Suprapubic skin (tissue), 4 donors: ENCODE measurements at places on chromosomes 5 and 9.

- H3K4me3 ChIP-seq, result no peak overlapping the region
- DNase-seq, result no peak
- H3K4me1 ChIP-seq, result peaks cover 18% of the 10 kb centered on the region
- no peaks in the 10 kb centered on the region for H3K36me3 ChIP-seq
- no peak overlapping the region for H3K27ac ChIP-seq
- no peaks in the 10 kb centered on the region for H3K27me3 ChIP-seq
Measured at GRCh38 chr9:98187926-98188325, 4.5 kb downstream of the CORO2A start.

DNA sequence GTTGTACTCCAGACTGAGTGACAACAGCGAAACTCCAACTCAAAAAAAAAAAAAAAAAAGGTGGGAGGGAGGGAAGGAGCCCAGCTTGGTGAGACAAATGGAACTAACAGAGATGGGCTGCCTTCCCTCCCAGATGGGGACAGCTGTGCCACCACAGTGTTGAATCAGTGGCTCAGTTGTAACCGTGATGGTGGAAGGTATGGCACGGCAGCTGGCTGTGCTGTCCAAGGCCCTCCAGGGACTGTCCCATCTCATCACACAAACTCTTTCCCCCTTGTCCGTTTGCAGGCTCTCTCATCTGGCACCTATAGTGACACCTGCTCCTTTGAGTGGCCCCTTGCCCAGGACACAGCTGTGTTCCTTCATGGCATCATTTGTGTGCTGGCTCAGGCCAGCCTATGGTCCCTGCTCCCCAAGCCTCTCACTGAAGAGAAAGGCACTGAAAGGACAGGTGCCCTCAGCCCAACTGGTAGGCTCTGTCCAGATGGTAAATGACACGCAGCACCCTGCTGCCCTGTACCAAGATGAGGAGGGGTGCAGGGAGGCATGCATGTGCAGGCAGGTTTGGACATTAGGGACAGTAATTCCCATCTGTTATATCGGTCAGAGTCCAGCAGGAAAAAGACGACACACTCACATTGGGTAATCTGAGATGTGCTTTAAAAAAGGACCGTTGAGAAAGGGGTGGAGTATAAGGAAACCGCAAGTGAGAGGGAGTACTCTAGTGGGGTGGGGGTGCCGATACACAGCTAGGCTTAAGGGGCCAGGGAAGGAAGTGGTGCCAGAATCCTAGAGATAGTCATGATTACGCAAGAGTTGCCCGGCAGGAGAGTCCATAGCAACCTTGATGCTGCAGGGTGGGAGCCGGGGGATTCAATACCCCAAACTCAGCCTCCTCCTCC, 4.3 kb downstream of the SMIM33 start:
- H3K36me3 ChIP-seq, result peaks cover 32% of the 10 kb centered on the region
- H3K4me1 ChIP-seq, result peaks cover 29% of the 10 kb centered on the region
- no peak overlapping the region for H3K27ac ChIP-seq
- no peak for DNase-seq

- H3K36me3 ChIP-seq, result no peaks in the 10 kb centered on the region
- peaks cover 6% of the 10 kb centered on the region for H3K27me3 ChIP-seq
- no peak overlapping the region for H3K4me3 ChIP-seq
- no peak overlapping the region for H3K27ac ChIP-seq
Measured at GRCh38 chr5:175206669-175207068, 237.3 kb downstream of the DRD1 start.

DNA sequence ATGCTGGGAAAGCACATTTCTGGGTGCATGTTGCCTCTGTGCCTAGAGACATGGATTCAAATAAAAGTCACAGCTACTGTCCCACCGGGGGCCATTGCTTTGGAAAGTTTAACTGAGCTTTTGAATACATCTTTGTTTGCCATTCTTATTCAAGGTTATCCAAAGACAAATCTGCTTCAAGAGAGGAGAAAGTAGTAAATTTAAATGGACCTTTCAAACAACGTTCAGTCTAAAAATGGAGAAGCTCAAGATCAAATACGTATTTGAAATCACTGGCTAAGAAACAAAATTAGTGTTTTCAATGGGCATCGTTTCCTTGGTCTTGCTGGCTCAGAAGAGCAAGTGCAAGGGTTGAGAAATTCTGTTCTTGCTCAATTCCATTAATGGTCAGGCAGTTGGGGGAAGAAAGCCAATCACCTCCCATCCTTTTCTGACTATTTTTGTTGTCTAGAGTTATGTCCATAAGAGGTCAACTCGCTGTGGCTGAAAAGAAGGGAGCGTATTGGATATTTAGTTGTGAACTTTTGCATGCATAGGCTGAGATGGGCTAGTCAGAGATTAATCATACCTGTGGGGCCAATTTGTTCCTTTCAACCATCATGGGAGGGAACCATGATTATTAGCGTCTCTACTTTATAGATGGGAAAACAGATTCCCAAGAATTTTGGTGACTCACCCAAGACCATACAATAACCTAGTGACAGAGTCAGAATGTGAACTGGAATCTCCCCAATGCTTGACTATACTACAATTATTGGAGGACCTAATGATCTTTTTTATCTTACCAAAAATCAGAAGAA, 276.2 kb upstream of the TNC start:
- no peak for DNase-seq
- H3K4me3 ChIP-seq, result no peak overlapping the region
- H3K27me3 ChIP-seq, result no peaks in the 10 kb centered on the region
- no peaks in the 10 kb centered on the region for H3K36me3 ChIP-seq

GRCh38 chr9:128819716-128820664, 1.7 kb downstream of the ENDOG start:
- H3K4me3 ChIP-seq, result peak overlapping the region; percentile 67
- peaks cover 41% of the 10 kb centered on the region for H3K36me3 ChIP-seq
- H3K27ac ChIP-seq, result no peak overlapping the region
- DNase-seq, result no peak
- H3K27me3 ChIP-seq, result no peaks in the 10 kb centered on the region

GRCh38 chr9:77005216-77005615, 14.2 kb upstream of the FOXB2 start:
- no peak overlapping the region for H3K27ac ChIP-seq
- H3K4me3 ChIP-seq, result no peak overlapping the region
- H3K36me3 ChIP-seq, result no peaks in the 10 kb centered on the region
- no peak for DNase-seq

- no peak for DNase-seq
- H3K4me3 ChIP-seq, result no peak overlapping the region
- no peaks in the 10 kb centered on the region for H3K27me3 ChIP-seq
- no peak overlapping the region for H3K27ac ChIP-seq
- H3K36me3 ChIP-seq, result no peaks in the 10 kb centered on the region
- peaks cover 11% of the 10 kb centered on the region for H3K4me1 ChIP-seq
Measured at GRCh38 chr9:124676159-124676551, 95.0 kb downstream of the NR6A1 start.

GRCh38 chr5:177300236-177300880, 3.2 kb downstream of the RAB24 start:
- no peak overlapping the region for H3K4me3 ChIP-seq
- peak overlapping the region; percentile 85 for H3K27ac ChIP-seq
- DNase-seq, result no peak

DNA sequence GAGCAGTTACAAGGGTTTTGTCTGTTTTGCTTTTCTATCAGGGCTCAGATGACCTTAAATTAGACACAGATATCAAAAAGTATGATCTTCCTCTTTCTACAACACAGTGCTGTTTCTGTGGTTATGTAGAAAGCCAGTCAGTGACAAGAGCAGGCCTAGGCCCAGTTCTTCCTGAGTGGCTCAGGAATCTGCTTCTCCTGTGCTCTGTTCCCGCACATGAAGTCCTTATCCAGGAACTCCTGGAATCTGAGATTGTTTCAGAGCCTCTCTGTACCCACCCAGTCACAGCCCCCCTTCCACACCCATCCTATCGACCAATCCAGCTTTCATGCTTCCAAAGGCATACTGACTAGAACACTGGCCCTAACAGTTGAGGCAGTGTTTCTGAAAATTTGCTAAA, 40.4 kb upstream of the SMU1 start:
- H3K4me3 ChIP-seq, result no peak overlapping the region
- H3K4me1 ChIP-seq, result peaks cover 16% of the 10 kb centered on the region
- peak overlapping the region; percentile 71 for H3K27ac ChIP-seq
- H3K36me3 ChIP-seq, result peaks cover 51% of the 10 kb centered on the region
- no peaks in the 10 kb centered on the region for H3K27me3 ChIP-seq

DNA sequence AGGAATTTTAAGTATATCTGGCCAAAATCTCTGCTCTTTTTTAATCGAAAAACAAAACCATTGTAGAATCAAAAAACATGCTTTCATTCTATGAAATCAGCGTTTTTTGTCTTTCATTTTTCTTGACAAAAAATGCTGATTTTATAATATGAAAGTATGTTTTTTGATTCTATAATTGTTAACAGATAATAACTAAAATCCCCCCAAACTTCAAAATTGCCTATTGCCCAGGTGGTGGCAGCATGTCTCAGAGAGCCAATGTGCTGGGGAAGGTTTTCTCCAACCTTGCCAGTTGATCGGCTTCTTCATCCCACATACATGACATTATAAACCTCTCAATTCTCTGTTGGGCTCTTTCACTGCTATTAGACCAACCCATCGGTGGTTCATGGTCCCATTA, 5.1 kb upstream of the SMIM15 start:
- no peaks in the 10 kb centered on the region for H3K27me3 ChIP-seq
- H3K4me3 ChIP-seq, result no peak overlapping the region
- H3K36me3 ChIP-seq, result no peaks in the 10 kb centered on the region
- DNase-seq, result no peak

DNA sequence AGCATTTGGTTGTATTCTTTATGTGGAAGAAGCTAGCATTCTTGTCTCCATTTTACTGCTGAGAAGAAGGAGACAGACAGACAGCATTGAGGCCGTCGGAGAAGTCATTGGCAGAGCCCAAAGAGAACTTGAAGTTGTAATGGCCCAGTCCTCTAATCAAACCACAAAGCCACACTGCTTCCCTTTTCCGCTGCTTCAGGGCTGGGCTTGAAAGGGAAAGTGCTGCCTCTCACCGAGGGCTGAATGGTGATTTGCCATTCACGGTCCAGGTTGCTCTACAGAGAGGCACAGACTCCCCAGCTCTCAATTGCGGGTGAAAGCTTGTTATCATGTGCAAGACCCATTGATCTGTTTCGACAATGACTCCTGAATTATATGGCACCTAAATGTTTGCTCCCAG, 25.6 kb upstream of the POU4F3 start:
- H3K36me3 ChIP-seq, result no peaks in the 10 kb centered on the region
- no peak overlapping the region for H3K27ac ChIP-seq
- DNase-seq, result no peak
- H3K4me3 ChIP-seq, result no peak overlapping the region
